T-helper 1 cell (primary cell): ENCODE measurements at places on chromosomes 4 and X.

- no peak for DNase-seq
Measured at GRCh38 chrX:136431625-136432024, 56.1 kb upstream of the BRS3 start.

DNA sequence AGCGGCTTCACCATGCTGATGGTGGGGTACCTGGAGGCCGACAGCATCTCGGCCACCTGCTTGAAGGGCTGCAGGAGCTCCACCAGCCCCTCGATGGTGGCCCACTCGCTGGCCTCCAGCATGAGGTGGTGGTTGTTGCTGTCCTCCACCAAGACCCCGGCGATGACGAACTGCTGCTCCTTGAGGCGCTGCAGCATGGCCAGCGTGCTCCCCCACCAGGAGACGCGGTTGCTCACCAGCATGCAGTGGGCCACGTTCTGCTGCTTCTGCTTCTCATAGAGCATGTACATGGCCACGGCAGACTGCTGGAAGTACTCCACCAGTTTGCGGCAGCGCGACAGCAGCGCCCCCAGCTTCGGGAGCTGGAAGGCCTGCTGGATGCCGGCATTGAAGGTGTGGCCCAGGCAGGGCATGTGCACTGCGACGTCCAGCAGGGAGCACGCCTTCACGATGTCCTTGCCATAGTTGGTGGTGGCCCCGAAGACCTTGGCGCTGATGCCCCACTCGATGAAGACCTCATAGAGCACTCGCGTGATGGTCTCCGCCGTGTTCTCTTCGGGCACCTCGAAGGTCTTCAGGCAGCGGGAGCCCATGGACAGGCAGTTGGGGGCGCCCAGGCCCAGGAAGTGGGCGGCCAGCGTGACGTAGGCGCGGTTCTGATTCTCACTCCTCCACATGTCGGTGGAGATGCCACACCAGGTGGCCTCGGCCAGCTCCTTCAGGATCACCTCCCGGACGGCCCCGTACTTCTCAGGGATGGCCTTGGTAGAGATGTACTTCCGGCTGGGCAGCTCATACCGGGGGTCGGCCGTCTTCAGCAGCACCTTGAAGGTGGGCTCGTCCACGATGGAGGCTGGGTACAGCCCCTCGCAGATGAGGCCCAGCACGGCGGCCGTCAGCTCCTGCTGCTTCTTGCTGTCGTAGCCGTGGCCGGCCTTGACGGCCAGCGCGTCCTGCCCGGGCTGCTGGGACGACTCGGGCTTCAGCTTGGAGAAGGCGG, 11.0 kb downstream of the DHRSX start:
- no peak for DNase-seq

- DNase-seq: no peak
Measured at GRCh38 chr4:96056346-96056934, 216.5 kb downstream of the PDHA2 start.

GRCh38 chrX:84362184-84362838, 139.9 kb downstream of the HDX start:
- no peak for DNase-seq

GRCh38 chr4:91502365-91502764, 801.4 kb upstream of the GRID2 start:
- DNase-seq: no peak

- DNase-seq: no peak
Measured at GRCh38 chrX:33840176-33840575, 291.9 kb downstream of the FAM47A start.

DNA sequence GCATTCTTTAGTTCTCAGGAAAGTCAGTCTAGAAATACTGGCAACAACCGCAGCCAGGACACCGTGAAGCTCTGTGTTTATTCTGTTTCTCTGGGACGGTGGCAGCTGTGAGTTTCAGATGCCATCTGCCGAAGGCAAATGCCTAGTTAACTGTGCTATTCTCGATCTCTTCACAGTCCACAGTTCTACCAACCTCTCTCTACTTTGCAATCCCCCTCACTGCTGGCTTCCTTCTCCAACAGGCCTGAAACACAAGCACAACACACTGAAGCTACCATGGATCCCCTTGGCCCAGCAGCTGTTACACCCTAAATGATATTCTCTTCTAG, 118.8 kb downstream of the ZNF827 start:
- no peak for DNase-seq

DNA sequence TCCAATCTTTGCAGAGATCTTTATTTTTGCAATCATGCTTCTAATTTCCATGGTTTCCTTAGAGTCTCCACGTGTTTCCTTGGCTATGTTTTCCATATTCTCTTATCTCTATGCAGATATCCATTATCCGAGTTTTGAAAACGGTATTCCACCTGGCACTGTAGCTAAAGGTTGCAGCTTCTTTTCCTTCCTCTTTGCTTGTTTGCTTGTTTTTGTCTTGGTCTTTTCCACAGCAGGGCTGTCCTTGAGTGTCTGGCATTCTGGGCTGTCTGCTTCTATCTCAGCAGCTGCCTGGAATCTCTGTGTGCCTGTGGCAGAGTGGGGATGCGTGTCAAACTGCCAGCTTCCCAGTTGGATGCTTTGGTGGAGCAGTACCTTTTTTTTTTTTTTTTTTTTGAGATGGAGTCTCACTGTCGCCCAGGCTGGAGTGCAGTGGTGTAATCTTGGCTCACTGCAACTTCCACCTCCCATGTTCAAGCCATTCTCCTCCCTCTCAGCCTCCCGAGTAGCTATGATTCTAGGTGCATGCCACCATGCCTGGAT, 46.9 kb downstream of the WFS1 start:
- DNase-seq: no peak

- no peak for DNase-seq
Measured at GRCh38 chr4:11847167-11847566, 418.5 kb upstream of the HS3ST1 start.

GRCh38 chr4:56937262-56937661, 29.6 kb downstream of the REST start:
- no peak for DNase-seq

- DNase-seq: no peak
Measured at GRCh38 chr4:127491571-127491970, 141.2 kb upstream of the INTU start.

DNA sequence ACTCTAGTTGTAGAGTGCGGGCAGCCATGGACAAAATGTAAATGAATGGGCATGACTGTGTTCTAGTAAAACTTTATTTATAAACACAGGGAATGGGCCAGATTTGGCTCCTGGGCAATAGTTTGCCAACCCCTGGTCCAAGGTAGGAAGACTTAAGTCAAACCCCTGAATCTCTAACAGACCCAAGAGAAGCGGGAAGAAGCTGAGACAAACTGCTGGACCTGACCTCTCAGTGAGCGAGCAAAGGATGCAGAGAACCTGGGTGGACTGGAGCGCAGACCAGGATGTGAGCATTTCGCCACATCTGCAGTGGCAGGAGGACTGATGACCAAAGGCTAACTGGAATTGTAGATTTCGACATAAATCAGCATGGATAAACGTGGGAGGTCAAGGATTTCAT, 201.6 kb downstream of the STIM2 start:
- DNase-seq: no peak

DNA sequence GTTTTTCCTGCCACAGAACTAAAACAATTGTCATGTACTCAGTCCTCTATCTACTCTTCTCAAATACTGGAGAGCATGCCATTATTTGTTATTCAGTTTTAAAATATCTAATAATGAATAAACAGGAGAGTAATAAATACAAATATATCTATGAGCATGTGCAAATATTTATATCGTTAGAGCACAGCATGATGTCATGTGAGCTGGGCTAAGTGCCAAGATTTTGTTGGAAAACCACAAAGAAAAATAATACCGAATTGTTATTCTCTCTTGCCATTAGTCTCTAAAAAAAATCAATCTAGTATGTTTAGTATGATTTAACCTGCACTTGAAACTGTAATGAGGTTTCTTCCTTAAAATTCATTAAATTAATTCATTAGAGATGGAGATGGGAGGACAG, 97.3 kb downstream of the DDX60 start:
- no peak for DNase-seq

DNA sequence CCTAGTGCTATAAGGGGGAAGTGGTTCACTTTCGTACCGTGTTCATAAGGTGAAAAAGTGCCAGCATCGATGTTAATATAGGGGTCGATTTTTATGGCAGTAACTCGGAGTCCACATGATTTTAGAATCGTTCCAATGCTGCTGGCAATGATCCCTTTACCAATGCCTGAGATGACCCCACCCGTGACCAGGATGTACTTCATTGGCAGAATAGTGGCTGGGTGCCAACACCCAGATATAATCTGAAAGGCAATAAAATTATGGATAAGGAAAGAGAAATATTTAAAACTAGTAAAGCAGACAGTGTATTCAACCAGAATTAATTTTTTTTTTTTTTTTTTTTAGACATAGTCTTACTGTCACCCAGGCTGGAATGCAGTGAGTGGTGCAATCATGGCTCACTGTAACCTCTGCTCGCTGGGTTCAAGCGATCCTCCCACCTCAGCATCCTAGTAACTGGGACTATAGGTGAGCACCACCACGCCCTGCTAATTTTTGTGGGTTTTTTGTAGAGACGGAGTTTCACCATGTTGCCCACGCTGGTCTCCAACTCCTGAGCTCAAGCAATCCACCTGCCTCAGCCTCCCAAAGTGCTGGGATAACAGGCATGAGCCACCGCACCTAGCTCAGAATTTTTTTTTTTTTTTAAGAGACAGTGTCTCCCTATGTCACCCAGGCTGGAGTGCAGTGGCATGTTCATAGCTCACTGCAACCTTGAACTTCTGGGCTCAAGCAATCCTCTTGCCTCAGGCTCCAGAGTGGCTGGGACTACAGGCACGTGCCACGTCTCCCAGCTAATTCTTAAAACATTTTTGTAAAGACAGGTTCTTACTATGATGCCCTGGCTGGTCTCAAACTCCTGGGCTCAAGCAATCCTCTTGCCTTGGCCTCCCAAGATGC, 9.5 kb downstream of the CTPS2 start:
- DNase-seq: no peak

DNA sequence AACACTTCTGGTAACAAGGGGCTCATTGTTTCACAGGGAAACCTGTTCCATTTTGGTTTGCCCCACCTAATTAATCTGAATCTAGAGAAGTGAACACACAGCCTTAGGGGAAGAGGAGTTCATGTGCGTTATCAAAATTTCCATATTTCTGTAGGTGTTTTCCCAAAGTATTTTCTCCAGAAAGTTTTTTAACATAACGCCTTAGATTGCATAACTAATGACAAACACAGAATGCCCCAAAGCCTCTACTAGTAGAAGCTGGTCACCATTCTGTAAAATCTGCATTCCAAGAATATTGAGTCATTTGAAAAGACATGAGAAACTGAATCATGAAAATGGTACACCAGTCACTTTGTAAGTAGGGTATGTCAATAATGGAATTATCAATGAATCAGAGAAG, 41.1 kb downstream of the IL13RA2 start:
- DNase-seq: no peak

GRCh38 chr4:84470204-84470785, 28.8 kb downstream of the NKX6-1 start:
- DNase-seq: no peak

DNA sequence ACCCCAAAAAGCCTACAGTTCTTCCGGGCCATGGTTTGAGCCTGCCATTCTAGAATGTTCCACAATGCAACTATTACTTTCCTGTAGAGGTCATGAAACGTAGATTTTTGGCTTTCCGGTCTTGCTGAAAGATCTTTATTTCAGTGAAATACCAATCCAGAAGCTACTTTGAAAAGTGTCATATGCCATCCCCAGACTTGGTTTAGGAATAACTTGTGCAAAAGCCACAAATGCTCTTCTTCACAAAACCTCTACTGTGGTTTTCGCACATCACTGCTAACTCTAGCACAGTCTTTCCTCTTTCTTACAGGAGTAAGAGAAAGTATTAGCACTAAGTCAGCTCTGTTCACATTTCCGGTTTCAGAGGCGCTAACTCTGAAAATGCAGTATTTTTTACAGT, 12.7 kb upstream of the CD40LG start:
- peak; percentile 87 for DNase-seq

DNA sequence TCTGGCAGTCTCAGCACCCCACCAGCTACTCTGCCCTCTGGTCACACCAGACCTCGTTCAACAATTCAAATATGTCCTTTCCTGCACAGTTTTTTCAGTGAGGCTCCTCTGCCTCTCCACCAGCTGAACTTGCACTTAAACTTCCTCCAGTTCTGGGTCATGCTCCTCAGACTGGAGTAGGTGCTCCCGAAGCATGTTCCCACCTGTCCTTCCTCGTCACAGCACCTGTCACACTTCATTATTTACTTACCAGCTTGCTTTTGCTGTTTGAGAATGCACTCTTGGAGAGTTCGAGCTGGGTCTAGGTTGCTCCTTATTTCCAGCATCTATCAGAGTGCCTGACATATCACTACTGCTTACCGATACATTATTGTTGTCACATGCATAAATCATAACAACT, 144.8 kb upstream of the TTC29 start:
- no peak for DNase-seq

- no peak for DNase-seq
Measured at GRCh38 chrX:40772290-40772689, 36.9 kb upstream of the MED14 start.
